ENCODE measurements at places on chromosomes 1 and 21.

DNA sequence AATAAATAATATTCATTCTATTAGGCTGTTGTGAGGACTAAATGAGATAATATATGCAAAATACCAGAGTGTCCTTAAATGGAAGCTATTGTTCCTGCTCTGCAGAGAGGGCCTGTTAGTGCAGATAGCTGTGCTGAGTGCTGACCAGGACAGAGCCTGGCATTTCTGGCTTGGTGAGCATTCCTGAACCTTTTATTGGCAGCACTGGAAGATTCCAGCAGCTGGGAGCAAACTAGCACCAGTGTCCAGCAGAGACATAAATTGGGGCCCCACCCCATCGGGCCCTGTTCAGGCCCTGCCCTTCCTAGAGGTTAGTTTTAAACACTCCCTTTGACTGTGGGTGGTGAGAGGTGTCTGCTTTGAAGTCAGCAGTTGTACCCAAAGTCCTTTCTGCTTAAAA is 85.9 kb upstream of the GADD45A start:
- peak; percentile 10 for DNase-seq

DNA sequence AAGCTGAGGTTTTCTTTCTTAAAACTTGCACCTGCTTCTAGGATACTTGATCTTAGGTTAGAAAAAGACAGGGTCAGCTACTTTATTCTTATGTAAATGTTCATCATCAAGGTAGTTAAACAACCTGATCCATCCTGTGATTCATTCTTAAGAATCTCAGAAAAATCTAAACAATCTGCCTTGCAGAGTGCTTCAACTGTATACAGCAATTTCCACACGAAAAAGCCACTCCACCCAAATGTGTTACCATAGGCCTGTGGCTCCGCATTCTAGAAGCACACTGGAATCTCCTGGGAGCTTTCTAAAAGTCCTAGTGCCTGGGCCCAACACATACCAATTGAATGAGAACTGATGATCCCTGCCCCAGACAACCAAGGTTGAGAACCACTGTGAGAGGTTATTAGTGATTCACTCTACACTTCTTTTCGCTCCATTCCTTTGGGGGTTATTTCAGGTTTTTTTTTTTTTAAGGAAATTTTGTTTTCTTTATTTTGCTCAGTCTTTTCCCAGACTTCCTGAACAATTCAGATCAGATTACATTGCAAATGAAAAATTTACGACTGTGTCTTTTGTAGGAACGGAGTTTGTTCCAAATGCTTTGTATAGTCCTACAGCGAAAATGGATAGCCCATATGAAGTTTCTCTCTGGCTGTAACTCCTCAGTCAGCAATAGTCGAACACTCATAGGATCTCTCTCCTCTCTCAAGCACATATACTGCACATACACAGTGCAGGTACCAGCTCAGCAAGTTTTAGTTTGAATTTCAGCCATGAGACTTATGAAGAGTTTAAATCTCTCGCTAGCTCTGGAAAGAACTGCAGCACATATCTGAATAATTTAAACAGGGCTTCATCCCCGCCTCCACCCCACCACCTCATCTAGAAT is 16.1 kb downstream of the SMYD2 start:
- DNase-seq: no peak

DNA sequence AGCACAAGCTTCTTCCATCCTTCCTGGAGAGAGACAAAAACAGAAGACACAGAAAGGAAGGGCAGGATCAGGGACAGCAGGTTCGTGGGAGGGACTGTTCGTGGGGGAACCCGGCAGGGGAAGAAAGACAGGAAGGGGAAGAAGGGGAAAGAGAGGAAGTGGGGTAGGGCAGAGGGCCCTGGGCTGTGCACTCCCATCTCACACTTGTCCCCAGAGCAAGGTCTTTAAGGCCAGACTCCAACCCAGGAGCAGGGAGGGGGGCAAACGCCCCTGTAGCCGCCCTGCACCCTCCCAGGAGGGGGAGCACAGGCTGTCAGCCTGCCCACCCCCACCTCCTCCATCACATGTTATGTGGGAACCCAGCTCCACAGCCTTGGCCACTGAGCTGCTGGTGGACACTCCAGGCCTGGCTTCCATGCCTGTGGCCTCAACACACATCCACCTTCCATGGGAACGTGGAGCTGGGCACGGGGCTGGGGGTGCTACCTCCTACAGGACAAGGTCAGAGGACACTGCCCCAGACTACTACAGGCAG is 9.3 kb downstream of the SLC19A1 start:
- DNase-seq: no peak

DNA sequence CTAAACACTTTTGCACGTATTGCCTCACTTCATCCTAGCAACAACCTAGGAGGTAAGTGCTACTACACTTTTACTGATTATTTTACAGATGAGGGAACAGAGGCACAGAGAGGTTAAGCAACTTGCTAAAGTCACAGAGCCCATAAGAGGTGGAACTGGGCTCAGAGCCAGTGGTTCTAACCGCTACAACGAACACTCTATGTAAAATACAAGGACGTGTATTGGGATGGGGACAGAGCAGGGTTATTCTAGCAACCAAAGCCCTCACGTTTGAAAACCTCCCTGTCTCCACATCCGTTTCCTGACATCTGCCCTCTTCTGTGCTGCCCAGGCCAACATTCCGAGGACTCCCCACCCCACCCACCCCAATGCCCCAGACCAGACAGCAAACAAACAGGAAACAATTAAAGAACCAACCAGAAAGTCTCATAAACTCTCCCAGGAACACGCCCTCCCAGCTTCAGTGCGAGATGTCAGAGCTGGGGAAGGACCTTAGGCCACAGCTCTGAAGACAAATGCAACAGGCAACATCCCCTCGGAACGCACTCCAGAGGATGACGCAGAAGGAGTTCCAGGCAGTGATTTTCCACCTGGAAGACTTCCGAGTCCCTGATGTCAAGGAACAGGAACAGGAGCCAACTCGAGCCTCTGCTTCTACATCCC is 41.1 kb downstream of the GLIS1 start:
- DNase-seq: no peak

GRCh38 chr1:98467586-98467985 is 193.9 kb upstream of the SNX7 start:
- peak; percentile 19 for DNase-seq

GRCh38 chr21:28142697-28143096 is 850.0 kb downstream of the LTN1 start:
- peak; percentile 49 for DNase-seq

DNA sequence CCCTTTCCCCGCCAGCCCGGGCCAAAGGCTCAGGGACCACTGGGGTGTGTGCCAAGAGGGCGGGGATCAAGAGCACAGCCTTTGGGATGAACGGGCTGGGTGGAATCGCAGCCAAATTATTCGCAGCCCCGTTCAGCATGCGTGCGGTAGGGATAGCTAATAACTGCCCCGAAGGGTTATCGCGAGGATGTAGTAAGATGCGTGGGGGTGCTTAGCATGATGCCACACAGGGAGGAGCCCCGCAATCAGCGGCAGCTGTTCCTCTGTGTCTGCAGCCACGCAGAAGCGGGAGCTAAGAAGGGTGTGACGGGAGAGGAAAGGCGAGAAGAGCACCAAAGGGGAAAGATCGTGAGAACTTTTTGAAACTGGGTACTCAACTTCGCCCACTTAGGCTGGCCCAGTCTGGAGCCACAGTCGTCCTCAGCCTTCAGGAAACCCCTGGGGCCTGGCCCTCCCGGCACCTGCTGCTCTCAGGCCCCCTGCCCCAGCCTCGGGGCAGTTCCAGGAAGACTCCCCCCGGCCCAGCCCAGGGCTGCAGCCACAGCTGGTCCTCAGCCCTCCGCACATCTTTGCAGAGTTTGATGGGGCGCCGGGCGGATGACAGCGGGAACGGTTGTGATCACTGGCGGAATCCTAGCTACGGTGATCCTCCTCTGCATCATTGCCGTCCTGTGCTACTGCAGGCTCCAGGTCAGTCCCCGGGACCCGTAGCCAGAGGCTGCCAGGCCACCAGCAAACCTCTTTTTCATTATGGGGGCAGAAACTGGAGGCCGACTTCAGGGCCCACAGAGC is 64.9 kb downstream of the TOR1AIP2 start:
- no peak for DNase-seq

- DNase-seq: peak; percentile 4
Measured at GRCh38 chr1:209527993-209528717, 55.4 kb upstream of the CAMK1G start.

DNA sequence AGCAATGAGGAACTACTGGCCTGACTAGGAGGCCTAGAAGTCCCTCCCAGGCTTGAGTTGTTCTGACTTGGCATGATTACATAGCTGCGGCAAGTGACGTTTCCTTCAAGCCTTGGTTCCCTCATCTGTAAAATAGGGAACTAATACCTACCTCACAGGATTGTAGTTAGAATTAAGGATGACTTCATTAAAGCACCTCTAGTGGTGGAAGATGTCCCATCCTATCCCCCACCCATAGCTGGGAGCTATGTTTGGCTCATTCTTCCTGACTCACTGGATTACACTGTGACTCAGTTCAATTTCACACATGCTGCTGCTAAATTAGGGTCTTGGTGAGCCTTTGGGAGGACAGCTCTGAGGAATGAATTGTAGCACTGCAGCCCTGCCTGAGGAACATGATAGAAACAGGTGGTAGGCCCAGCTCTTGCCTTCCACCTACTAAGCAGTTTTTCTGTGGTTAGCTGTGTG is 6.0 kb upstream of the SHISA4 start:
- DNase-seq: peak; percentile 34

GRCh38 chr1:32272557-32273390 is 19.1 kb upstream of the HDAC1 start:
- DNase-seq: no peak

DNA sequence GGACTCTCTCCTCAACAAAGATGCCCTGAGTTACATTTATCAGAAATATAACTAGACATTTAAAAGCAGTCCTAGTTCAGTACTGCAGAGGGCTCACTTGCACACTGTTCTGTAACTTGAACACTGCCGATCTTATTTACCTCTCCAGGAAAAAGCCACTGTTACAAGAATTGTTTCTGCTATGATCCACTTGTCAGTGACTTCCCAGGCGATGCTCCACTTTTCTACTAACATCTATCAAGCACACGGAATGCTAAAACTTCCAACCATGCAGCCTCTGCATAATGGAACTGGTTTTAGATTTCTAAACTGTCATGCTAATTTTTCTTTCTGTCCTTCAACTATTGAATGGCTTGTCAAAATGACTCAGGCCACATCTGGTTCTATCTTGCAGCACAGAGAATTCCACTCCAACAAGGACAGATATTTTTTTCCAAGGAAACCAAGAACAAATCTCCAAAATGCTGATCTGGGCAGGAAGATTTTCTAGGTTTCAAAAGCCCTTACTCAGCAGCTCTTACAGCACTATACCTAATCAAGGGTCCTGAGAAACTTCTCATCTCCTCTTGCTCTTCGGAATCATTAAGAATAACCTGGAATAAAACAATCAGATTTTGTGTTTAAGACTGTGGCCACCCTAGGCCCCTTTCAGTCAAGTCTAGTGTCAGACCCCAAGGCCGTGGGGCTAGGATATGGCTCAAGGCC is 9.9 kb downstream of the SEC16B start:
- peak; percentile 44 for DNase-seq

DNA sequence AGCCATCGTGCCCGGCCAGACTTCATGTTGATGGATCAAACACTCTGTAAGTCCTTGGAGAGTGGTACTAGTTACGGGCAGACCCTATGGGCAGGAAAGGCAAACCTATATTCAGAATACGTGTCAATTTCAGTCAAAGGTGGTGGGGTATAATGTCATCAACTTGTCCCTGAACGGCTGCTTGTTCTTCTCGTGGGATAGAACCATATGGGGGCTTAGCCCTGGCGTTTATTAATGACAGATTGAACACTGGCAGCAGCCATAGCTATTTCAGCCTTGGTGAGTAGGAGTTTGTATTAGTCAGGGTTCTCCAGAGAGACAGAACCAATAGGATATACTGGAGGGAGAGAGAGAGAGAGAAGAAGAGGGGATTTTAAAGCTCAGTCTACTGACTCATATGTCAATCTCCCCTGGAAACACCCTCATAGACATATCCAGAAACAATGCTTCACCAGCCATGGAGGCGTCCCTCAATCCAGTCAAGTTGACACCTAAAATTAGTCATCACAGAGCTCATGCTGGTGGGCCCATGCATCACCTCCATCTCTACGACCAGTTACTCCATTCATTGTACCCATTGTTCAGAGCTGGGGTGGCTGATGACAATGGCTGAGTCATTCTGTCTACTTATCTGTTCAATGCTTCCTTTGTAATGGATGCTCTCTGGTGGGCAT is 16.1 kb upstream of the AQP10 start:
- DNase-seq: no peak

DNA sequence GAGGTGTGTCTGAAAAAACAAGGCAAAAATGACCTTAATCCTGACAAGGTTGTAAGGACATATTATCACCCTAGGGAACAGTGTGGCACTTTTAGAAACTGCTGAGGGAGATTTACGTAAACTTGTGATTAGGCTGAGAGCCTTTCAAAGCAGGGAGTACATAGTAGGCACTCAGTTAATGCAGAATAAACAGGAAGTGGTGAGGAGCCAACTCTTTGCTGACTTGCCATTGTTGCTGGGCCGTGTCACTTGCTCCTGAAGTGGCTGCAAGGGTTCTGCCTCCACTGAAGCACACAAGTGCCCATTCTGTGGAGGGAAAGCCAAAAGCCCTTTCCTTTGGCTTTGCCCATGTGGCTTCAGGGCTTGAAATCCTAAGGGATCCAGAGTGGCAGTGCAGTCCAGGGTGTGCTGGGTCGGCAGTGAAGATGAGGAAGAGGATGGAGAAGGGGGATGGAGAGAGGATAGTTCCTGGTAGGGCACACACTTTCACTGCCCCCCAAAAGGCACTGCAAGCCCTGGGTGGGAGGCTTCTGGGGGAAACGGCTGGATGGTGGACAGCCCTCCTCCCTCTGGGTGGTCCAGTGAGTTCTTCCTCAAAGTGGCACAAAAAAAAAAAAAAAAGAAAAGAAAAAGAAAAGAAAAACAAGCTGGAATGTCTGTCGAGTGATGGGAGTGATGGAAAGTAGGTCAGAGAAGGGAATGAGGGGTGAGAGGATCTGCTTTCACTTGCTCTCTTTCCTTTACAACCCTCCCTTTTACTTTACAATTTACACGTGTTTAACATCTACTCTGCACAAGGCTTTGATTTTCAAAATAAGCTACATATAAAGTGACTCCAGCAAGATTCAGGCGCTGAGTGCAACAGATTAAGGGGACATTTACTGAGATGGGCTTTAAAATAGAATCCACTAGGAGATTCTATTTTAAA is 13.7 kb upstream of the RHEX start:
- no peak for DNase-seq

GRCh38 chr1:161791904-161792655 is 26.0 kb downstream of the ATF6 start:
- DNase-seq: peak; percentile 37

GRCh38 chr1:234176000-234176399 is 197.3 kb upstream of the COA6 start:
- no peak for DNase-seq
